ENCODE measurements at places on chromosomes 11 and 22. TPM values are rescaled to one million over a fixed set of nuclear protein-coding genes. Genes with fewer than 3 reads are reported as not detected.

CCDC73 gene
- total RNA-seq: not detected

KCNJ1 gene
- total RNA-seq: 0.15 TPM

OR2AG1 gene
- total RNA-seq: not detected

PKP3 gene
- 157 TPM for total RNA-seq

- no peak for DNase-seq
Observed at GRCh38 chr11:117391181-117391580, 63.5 kb downstream of the CEP164 start.

DNA sequence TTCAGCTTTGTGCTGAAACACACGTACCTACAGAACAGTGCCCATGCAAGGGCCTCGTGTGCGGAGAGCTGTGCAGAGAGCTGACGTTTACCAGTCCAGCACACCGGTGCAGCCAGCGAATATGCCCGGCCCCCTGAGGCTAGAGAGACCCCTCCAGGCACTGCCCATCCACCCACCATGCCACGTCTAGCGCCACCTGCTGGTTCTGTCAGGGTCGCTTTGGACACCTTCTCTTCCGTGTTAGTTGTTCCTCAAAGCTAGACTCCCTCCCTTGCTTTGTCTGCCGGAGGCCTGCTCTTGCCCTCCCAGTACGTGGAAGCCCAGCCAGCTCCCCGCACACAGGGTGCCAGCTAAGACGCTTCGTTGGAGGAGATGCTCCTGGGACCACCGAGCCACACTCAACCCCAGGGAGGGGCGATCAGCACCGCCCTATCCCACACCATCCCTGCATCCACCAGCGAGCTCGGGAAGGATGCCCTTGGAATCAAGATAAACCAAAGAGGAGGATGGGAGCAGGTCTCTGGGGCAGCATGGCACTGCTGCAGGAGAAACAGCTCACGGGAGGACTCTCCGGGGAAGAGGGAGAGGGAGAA, 43.4 kb downstream of the CPT1A start:
- no peak for DNase-seq

DNA sequence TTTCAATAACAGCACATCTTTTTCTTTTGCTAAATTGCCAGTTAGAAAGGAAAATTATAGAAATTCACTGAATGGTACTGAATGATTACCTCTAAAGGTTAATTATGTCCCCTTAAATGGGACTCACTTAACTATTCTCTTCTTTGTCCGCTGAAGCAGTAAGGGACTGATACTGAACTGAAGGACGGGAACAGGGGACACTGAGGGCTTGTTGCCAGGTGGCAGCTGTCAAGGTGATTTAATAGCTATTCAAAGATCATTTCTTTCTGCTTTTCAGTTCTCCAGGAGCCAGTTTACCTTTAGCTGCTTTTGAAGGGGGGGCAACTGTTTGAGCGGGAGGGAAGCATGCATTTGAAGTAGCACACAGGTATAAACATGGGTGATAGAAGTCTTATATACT, 325.4 kb upstream of the CCDC90B start:
- DNase-seq: no peak

DNA sequence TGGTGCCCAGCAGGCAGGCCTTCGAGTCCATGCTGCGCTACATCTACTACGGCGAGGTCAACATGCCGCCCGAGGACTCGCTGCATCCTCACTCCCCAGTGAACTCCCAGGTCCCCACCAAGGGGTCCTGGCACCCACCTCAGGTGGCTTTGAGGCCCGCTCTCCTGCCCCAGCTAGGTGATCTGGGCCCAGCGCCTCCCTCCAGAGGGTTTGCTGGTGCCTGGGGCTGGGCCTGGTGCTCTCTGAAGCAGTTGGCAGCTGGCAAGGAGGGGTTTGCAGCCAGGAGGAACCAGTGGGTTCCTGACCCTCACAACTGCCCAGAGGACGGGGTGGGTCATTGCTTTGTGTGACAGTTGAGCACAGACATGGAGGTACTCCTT, 5.9 kb downstream of the THAP7 start:
- DNase-seq: no peak

DNA sequence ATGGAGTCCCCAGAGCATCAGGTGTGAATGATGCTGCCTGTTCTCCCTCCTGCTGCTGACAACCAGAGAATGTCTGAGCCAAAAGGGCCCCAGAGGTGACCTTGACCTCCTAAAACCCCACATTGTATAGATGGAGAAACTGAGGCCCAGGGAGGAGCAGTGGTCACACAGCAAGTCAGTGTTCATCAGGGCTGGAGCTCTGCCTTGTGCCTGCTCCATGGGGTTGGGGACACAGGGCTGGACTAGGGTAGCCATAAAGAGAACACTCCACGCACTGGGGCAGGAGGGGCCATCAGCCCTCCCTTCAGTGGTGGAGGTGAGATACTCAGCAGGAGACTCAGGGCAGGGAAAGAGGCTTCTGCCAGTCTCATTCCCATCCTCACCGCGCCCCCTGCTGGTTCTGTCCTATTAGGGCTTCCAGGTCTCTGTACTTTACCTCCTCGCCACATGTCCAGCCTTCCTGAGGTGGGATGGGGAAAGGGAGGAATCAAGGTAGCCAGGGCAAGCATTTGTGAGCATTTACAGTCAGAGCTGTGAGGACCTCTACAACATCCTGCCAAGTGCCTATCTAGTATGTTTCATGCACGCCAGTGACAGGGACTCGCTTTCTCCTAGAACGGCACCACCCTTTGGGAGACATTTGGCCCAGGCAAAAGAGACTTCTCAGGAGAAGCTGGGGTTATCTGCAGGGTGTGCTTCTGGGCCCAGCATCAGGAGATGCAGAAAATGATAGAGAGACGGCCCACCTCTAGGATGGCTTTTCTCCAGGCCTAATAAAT, 43.2 kb downstream of the NEU3 start:
- peak; percentile 52 for DNase-seq

DNA sequence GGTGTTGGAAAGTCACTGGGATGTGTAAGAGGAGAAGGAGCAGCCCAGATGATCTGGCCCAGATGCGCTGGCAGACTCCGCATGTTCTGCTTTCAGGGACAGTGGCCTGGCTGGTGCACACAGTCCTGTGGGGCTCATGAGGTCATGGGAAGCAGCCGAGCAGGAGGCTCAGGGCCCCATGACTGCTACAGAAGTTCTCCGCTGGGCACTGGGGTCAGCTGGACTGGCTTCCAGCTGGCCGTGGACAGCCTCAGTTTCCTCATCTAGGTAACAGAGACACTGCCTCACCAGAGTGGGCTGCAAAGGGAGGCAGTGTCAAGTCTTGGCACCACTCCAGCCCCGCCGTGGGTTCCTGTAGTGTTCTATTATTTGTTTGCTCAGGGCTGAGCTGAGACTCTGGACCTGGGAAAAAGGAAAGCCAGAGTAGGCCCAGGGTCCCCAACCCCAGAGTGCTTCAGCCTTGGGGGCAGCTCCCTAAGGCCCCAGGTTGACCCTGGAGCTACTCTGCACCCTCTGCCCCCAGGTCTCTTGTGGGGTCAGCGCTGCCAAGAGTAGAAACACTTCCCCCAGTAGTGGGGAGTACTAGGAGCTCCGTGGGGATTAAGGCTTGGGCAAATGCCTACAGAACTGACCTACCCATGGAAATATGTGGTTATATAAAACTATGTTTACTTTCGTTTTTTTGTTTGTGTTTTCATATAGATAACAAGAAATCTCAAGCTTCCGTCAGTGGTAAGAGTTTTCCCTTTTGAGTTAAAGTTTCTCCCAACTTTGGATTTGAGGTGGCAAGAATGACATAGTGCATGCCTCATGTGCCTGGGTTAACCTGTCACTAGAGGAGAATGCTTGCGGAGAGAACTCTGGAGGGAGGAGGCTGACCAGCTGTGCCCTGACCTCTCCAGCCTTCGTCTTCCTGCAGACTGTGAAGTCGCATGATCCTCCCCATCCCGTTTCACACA, 45.3 kb downstream of the MED15 start:
- no peak for DNase-seq

DNA sequence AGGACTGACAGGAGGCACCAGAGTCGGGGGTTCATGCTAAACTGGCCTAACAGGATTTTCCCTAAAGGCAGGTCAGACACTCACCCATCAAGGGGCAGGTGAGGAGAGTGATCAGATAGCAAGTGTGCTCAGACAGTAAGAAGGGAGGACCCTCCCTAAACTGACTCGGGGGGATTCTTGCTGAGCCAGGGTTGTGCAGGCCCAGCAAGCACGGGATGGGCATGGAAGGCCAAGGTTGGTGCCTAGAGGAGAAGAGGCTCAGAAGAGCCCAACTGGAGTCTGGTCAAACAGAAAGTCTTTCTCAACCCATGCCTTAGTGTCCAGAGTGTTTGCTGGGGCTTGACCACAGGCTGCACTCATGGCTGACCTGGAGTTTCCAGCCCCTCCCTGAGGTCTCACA, 6.2 kb upstream of the APOL1 start:
- DNase-seq: no peak
